Fibroblast of the conjunctiva (primary cell): ENCODE measurements at places on chromosomes 13 and 19.

DNA sequence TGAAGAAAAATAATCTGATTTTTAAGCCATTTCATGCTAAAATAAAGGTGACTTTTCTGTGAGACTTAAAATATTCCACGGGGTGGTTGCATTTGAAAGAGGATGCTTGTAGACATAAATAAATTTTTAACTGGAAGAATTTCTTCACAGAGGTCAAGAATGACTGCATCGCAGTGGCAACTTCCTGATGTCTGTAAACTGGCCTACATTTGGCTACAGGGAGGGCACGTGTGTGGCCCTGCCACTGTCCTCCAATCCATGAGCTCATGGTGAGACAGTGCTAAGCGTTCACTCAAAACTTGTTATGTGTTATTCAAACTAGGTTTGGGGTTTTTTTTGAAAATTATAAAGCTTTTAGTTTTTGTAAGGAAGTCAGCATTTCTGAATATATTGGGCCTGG lies 1089.3 kb downstream of the EFNB2 start:
- DNase-seq: no peak

- DNase-seq: peak; percentile 82
These were observed 77.3 kb downstream of the DHRS12 start for GRCh38 chr13:51726446-51727193.

DNA sequence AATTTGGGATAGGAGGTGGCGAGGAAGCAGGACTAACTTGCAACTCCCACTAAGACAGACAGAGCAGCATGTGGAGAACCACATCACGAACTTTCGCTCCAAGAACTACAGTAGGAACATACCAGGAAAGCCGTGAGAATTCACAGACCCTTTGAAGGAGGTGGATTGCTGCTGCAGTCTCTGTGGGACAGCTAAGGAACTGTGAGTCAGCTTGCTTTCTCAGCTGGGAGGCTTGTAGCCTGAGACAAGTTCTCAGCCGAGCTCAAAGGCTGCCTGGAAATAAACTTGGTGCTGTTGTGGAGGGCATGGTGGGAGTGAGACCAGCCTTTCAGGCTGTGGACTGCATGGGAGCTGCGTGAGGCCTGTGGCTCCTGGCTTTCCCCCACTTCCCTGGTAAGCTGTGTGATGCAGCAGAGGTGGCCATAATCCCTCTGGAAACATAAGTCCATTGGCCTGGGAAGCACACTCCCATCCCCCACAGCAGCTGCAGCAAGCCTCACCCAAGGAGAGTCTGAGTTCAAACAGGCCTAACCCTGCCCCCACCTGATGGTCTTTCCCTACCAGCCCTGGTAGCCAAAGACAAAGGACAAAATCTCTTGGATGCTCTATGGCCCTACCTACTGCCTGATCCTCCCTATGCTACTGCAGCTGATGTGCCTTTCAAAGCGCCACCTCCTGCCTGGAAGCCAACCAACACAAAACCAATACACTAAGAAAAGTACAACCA lies 441.1 kb upstream of the HTR2A start:
- peak; percentile 6 for DNase-seq

GRCh38 chr13:46051968-46052318 lies 603 bp downstream of the ZC3H13 start:
- DNase-seq: no peak

- DNase-seq: no peak
These were observed 27.4 kb downstream of the INSR start for GRCh38 chr19:7266832-7267231.

GRCh38 chr13:41457589-41458186 lies 338 bp downstream of the RGCC start:
- DNase-seq: no peak

- no peak for DNase-seq
These were observed at the start of gene IFNL4 for GRCh38 chr19:39248806-39249205. Gene IFNL4, minus strand, starts transcription at chr19:39248856.

GRCh38 chr19:43504426-43505185 lies at the start of gene PHLDB3:
Gene PHLDB3, minus strand, starts transcription at chr19:43504746. Its CDS starts 628 bp downstream, at chr19:43504118.
- no peak for DNase-seq

GRCh38 chr13:33794576-33794975 lies 23.4 kb upstream of the RFC3 start:
- DNase-seq: no peak

DNA sequence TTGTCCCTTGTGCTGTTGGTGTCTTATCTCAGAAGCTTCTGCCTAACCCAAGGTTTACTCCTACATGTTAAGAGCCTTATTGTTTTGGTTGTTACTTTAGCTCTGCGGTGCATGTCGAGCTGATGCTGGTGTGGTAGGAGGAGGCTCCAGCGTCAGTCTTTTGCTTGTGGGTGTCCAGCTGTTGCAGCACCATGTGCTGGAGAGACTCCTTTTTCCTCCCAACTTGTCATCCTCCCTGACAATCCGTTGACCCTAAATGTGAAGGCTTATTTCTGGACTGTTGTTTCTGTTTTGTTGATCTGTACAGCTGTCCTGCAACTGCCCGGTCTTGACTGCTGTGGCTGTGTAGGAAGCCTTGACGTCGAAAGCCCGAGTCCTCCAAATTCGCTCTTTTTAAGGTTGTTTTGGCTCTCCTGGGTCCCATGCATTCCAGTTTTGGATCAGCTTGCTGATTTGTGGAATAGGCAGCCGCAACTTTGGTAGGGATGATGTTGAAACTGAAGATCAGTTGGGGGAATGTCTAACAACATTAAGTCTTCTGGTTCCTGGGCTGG lies 15.3 kb downstream of the NAXD start:
- no peak for DNase-seq

DNA sequence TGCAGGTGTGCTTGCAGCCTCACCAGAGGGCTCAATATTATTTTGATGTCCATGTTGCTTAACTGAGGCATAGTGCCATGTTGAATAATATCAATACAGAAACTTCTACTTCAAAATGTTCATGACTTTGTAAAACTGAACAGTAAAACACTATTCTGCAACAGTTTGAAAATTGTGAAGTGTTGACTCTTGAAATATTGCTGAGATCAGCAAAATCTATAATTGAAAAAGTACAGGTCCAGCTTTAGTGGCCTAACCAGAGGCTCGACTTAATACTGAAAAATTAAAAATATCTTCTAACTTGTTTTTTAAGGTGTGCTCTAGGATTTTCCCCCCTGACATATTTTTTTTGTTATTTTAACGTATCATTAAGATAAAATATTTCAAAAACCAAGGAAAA lies 1460.7 kb downstream of the EFNB2 start:
- DNase-seq: no peak

DNA sequence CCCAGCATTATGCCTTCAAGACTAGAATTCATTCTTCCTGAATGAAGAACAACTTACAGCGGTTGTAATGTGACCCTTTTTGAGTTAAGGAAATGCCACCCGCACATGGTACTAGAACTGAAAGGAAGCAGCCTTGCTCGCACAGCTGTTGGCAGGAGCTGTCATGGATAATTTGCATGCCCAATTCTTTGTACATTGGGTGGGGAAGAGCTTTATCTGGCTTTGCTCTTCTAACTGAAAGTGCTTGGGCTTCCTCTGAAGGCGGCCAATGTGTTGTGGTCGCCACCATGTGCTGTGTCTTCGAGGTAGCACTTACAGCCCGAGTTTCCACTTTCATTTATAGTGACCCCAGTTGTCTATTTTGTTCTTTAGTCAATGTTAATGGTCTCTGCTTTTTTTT lies 3.4 kb downstream of the CCNE1 start:
- DNase-seq: no peak

- DNase-seq: no peak
These were observed 226.2 kb downstream of the GGACT start for GRCh38 chr13:100362371-100362770.

- no peak for DNase-seq
These were observed 7.7 kb downstream of the NFILZ start for GRCh38 chr19:8638078-8638619.

- no peak for DNase-seq
These were observed 2.1 kb downstream of the ZNF709 start for GRCh38 chr19:12482509-12482886.

DNA sequence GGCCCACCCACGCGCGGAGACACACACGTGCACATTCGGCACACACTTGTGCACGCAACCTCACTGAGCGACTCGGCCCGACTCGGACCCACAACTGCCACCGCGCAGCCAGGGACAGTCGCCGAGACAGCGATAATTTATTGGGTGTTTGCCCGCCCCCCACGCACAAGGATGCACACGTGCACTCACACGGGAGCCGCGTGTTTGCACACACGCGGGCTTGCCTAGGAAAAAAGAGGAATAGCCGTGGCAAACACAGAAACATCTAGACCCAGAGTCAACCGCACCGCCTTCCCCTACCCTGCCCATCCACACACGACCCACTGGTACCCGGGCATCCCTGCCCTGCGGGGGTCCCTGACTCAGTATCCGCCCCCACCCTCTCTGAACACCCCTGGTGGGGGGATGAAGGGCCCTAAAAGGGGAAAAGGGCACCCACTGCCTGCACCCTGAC lies 1.1 kb upstream of the SSBP4 start:
- DNase-seq: no peak

DNA sequence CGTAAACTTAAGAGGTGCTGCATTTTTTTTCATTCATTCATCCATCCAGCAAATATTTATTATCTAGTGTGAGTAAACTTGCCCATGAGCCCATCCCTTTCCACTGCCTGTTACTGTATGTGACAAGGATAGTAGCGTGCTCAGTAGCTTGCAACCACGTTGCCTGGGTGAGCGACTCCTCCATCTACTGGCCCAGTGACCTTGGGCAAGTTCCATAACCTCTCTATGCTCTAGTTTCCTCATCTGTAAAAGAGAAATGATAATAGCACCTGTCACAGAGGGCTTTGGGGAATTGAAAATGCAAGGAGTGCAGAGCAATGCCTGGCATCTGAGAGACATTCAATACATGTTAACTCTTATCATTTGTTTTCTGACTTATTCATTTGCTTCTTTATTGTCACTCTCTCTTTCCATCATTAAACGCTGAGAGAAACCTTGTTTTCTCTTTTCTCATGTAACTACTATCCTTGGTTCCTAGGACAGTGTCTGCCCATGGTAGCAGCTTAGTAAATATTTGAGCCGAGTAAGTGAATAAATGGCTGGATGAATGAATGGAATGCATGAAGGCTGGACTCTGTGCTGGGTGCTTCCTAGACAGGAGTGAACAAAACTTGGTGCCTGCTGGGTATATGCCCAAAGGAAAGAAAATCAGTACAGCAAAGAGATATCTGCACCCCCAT lies 19.9 kb downstream of the LRCH1 start:
- no peak for DNase-seq

DNA sequence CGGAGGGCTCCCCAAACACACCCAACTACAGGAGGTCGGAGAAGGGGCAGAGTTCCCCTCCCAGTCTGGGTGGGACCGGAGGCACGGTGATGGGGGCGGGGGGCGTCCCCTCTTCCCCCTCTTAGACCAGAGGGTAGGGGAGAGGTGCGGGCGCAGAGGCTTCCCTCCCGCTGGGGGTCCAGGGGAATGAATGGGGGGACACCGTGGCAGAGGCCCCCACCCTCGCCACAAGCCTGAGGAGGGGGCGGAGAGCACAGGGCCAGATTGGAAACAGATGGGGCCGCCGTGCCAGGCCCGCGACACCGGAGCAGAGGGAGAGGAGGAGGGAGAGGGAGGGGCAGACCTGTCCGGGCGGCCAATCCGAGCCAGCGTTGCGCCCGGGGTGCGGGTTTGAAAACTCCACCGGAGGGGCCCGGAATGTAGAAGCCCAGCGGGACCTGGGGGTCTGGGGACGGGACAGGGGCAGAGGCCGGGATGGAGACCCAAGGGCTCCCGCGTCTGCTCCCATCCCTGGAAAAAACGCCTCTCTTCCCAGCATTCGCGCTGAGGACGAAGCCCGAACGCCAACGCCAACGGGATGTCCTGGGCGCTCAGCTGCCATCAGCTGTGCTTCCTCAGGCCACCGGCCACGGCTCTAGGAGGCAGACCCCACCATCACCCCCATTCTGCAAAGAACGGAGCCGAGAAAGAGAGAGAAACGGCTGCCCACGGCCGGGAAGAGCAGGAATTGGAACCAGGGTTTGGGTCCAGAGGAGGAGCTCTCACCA lies 46.8 kb downstream of the PTPRS start:
- DNase-seq: peak; percentile 49

DNA sequence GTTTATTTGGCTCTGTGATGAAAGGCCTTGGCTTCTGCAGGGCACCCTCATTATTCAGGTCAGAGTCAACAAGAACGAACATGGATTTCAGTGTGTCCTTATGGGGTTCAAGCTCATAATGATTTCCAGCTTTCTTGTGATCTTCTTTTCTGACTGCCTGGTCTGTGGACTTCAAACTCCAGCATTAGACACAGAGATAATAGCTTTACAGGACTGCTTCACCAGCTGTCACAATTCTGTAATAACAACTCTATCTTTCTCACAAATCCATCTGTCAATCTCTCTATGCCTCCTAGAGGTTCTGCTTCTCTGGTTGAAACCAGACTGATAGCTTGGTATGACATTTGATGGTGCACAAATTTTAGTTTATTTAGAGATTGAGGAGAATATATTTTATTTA lies 13.1 kb upstream of the SLITRK6 start:
- no peak for DNase-seq

DNA sequence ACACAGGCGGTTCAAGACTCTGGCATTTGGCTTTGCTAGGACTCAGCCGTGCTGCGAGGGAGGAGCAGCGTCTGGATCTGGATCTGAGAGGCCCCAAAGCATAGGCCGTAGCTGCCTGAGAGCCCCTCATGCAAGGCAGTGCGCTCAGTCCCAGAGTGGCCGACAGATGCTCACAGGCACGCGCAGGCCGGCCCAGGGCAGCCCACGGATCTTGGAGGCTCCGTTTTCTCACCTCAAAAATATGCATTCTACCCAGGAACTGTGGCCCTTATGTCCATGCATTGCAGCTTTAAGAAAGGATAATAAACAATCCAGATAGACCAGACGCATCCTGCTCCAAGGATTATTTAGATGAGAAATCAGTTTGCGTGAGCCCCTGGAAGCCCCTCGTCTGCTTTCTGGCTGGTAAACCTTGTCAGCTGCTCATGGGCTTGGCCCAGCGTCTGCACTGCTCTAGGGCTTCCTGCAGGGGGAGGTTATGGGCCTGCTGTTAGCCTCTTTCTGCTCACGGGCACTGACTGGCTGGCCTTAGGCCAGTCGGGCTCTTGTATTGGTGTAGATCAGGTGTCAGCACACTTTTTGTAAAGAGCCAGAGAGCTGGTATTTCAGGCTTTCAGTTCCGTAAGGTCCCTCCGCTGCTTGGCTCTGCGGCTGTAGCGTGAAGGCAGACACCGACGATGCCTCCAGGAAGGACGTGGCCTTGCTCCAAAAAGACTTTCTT lies 24.2 kb downstream of the TEX29 start:
- DNase-seq: peak; percentile 43

DNA sequence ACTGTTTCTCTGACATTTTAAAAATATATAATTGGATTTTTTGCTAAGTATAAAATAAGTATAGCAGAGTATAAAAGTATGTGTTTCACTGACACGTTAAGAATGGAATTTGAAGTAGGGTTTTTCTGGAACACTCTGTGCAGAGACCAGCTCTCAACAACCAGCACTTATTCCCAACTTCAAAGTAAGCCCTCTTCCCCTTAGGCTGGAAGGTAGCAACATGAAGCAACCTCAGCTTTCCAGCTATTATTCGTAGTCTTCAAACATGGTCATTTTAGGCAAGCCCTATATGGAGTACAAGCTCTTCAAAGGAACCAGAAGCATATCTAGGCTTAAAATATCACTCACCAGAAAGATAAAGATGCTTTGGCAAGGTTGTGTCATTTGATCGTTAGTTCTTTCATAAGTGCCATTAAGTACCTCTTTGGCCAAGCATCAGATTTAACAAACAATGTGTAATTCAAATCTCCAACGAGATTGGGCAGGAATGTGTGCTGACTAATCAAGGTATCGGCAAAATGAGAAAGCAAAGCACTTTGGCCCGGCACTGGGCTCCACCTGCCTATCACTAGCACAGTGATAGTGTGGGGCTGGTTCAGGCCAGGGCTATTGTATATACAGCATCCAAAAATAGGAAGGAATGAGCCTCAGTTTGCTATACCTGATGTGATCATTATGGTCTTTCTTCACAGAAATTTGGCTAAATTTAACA lies 95.9 kb upstream of the FREM2 start:
- no peak for DNase-seq
